ENCODE measurements at places on chromosomes 7 and 10.

DNA sequence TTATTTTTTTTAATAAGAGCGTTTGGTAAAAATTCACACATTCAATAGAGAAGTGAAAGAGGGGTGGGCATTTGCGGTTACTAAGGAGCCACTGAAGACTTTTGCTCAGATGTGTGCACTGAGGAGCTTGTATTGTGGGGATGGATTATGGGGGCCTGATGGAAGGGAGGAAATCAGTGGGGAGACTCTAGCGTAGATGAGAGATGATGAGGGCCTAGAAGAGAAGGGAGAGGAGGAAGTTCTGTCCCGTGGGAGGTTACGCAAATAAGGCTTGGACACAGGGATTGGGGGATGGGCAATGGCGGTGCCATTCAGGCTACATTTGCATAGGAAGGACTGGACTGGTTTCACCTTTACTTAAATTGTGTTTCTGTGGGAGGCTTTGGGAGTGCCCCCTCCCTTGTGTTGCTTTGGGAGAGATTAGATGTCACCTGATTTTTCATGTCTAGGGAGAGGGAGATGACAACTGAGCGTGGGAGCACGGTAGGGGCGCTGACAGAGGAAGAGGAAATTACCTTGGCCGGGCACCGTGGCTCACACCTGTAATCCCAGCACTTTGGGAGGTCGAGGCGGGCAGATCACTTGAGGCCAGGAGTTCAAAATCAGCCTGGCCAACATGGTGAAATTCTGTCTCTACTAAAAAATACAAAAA is 2.2 kb upstream of the HIP1 start:
- no peak for DNase-seq

GRCh38 chr10:51427758-51428157 is 271.6 kb downstream of the CSTF2T start:
- no peak for DNase-seq

DNA sequence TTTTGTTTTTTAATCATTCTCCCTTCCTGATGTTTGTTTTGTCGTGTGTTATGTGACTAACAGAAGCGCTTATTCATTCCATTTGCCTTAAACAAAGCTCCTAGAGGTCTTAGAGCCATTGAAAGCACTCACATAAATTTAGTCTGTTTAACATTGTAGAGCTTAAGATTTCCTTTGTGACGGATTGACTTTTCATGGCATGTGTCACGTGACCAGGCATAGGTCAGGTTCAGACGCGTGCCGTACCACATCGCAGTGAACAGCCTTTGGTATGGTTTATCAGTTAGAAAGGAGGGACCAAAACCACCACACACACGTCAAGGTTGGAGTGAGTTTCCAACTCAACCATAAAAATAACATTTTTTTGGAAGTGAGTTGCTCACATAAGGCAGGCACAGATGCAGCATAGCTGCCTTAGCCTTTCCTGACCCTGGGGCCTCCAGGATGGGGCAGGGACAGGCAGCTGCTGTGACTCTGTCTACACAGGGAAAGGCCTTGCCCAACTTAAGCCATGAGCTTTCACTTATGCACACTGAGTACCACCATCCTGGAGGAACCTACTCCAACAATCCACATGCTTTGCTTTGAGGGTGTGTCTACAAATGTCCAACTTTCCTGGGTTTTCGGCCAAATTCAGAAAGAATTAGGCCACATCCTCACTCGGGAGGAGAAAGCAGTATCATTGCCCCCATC is 55.5 kb downstream of the WDFY4 start:
- no peak for DNase-seq

DNA sequence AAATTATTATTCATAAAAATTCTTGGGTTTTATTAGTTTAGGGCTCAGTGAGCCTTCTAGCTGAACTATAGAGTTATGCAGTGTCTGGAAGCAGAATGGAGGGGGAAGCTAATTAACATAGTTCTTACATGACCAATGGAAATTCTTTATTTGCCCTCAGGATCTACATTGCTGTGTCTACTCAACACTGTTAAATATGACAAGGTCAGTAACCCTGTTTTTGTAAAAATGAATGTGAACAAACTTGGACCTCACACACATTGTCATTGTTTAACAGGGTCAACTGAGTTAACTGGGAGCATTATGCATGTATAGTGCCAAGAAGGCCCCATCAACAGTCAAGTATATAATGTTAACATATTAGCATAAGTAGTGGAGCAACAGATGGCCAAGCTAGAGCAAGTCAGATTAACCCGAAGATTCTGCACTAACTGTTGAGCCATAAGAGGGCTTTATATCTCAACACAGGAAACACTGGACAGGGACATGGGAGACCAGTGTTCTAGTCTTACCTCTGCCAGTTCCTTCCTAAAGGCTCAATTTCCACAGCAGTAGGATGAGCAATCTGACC is 122.5 kb upstream of the SEM1 start:
- no peak for DNase-seq

DNA sequence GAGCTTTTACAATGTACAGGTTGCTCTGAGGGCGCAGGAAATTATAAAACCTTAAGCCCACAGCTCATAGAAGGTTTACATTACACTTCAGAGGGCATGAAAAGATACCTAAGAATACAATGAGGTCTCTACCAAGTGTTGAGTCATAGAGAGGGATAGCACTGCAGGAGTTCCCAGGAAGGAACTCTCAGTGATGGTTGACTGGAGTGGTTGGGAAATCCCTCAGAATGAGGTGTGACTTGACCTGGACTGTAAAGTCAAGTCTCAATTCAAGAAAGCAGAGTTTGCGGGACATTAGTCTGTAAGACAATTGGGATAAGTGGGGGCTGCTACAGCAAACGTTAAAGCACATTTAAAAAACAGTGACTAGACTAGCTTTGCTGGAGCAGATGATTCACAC is 21.9 kb downstream of the TNKS2 start:
- no peak for DNase-seq

DNA sequence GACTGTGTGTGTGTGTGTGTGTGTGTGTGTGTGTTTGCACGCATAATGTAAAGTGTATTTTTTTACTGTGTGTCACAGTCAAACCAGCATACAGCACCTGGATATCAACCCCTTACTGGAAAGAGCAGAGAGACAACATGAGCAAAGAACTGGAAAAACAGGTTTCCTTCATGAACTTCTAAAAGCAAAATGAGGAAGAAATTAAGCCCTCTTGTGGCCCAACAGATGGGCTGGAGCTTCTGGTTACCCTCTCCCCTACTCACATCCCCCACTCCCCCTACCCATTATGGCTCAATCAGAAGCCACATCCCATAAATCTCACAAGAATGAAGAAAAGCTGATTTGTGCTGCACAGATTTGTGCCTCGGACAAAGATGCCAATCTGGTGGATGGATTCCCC is 36.2 kb downstream of the PDE1C start:
- DNase-seq: no peak

GRCh38 chr10:111370101-111370500 is 293.3 kb downstream of the ADRA2A start:
- DNase-seq: no peak

DNA sequence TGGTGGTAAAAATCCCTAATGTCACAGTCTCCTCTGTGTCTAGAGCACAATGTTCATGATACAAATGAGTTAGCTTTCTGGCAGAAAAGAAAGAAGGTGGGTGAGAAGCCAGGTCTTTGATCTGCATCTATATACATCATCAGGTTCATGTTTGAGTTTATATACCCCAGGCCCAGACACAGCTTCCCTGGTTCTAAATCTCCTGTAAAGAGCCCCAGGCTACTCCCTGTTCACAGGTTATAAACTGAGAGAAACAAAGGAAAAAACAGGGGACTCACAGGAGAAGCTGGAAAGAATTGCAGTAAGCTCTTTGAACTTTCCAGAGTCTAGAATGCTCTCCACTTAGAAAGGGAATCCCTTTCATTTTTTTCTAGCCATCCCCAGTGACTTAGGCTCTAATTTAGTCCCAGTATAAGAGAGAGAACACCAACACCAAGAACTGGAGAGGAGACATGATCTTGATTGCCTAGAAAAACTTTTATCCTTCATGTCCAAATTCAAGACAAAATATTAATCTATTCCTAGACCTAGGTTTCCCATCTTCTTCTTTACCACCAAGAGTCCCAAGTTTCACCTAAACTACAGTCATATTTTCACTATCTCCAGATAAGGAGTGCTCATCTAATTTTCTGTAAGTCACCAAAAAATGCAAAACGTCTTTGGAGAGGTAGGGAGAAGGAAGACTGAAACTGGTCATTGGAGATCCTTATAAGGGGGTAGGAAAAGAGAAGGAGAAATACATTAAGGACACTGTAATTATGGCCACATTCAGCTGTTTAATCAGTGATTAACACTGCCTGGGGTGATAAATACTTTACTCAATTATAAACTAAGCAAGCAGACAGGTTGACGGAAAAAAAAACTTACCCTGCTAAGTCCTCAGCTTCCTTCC is 469 bp downstream of the MSS51 start:
- DNase-seq: no peak

GRCh38 chr10:14605231-14605925 is 169.3 kb downstream of the FAM107B start:
- DNase-seq: peak; percentile 65

DNA sequence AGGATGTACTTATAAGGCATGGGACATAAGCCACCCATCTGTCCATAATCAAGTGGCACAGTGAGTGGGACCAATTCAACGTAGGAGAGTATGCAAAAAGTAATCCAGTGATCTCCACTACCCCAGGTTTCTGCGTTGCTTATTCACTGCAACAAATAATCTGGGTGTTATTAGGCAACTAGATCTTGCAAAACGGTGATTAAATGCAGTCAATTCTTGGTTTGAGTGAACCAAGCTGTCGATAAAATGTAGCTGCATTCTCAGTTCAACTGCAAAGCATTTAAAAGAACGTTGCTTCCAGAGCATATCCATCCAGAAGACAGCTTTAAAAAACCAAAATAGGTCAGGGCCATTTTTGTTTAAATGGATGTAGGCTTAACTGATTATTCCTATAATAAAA is 5.0 kb downstream of the LSMEM1 start:
- DNase-seq: no peak

- DNase-seq: no peak
Measured at GRCh38 chr7:69349291-69349690, 249.0 kb upstream of the AUTS2 start.

- no peak for DNase-seq
Measured at GRCh38 chr7:107711301-107711700, 32.6 kb upstream of the CBLL1 start.

DNA sequence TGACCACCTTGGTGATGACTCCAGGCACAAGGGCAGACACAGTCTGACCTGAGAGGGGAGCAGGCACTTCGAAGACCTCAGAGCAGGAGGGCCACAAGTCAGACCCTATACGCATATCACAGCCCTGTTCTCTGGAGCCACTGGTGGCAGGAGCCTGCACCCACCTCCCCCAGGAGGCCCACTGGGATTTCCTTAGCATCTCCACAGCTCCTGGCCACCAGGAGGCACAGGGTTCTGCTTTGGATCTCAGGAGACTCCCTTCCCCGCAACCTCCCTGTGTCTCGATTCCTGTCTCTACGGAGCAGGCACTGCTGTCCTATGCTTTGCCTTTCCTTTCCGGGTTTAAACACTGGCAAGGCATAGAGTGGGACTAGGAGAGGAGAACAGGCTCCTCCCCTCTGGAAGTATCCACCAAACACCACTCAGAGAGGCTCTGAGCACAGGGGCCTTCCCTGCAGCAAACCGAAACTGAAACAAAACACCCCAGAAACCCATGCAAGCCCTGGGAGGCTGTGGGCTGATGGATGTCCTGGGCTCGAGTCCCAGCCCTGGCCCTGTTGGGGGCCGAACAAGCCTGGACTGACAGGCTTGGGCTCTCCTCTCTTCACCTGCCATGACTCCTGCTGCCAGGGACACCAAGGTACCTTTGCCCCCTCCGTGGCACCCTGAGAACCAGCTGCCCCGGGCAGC is 166.3 kb downstream of the NEURL1 start:
- peak; percentile 61 for DNase-seq

DNA sequence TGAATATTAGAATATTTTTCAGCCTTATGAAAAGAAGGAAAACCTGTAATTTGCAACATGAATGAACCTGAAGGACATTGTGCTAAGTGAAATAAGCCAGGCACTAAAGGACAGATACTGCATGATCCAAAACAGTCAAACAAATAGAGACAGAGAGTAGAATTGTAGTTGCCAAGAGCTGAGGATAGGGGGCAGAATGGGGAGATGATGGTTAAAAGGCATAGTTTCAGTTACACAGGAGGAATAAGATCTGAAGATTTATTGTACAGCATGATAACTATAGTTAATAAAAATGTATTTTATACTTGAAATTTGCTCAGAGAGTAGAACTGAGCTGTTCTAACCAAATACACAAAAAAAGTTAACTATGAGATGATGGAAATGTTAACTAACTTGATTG is 149.0 kb upstream of the TMEM106B start:
- DNase-seq: no peak

DNA sequence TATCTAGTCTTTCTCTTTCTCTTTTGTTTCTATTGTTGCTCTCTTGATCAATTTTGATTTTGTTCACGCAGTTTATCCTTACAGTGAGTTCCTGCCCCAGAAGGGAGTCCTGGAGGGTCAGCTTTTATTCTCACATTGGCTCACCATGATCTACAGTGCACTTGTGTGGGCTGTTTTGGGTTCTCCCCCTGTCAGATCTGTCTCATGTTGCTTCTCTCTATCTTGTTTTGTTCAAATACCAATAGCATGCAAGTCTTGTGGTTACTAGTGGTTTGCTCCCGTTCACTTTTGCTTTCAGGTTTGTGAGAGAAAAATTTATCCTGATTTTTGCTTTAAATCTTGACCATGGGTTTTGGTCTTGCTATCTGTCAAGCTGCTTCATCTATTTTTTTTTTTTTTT is 74.3 kb downstream of the PTN start:
- no peak for DNase-seq

DNA sequence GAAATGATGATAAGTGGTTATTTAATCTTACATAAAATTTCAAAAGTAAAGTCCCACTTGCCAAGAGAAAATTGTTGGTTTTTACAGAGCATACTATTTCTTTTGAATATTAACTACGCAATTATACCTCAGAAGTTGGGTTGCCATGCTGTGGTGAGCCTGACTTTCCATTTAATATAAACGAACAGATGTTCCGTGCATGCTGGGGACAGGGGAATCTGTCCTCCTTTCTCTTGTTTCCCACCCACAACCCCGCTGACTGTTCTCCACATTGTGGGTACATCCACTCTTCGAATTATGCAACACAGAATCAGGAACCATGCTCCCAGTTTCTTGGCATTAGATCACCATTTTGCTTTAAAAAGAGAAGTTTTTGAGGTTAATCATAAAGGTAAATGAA is 29.2 kb upstream of the RTKN2 start:
- no peak for DNase-seq

DNA sequence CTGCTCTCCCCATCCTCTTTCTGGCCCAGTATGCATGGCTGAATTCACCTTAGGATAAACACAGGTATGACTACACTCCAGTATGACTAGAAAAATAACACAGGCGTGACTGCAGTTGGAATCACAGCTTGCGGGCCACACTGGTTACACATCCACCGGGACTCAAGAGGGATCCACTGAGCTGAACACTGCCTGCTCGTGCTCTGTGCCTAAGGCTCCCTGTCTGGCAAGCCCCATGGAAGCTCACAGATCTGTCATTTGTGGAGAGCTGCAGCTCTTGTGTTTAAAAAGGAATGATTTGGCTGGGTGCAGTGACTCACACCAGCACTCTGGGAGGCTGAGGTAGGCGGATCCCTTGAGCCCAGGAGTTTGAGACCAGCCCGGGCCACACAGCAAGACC is 26.8 kb downstream of the VOPP1 start:
- no peak for DNase-seq

Data from CD4-positive, alpha-beta T cell treated with Interleukin-6 at 100 ng/mL for 8 hours (primary cell).